ENCODE measurements at places on chromosomes 5 and 9. TPM values are rescaled to one million over a fixed set of nuclear protein-coding genes. Genes with fewer than 3 reads are reported as not detected.

DNA sequence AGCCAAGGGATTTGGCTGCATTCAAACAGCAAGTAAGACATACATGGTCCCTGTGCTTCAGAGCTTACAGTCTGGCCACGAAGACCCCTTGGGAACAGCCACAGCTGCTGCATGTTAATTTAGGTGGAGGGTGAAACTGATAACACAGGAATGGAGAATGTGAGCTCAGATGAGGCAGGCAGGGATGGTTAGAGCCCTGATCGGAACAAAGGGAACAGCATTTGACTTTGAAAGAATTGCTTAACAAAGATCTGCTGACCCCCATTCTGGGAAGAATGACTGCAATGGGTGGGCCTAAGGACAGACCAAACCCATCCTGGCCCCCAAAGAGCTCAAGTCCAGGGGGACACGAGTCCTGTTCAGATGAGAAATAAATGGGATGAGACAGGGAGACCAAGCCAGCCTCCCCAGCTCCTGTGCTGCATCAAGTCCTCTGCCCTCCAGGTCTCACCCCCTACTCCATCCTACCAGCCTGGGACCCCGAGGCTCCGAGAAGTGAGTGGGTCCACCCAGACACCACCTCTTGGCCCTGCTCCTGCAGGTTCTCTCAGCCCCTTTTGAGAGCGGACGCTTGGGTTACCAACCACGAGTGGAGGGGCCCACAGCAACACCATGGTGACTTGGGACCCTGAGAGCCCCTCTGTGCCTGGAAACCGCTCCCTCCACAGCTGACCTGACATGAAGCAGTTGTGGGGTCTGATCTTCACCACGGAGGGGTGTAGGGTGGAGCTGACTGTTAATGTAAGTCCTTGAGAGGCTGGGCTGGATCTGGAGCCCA, 50.8 kb downstream of the OLFM1 start:
- DNase-seq: no peak

Gene FAM153A
- 27.3 TPM for total RNA-seq

Gene GRXCR2
- total RNA-seq: not detected

DNA sequence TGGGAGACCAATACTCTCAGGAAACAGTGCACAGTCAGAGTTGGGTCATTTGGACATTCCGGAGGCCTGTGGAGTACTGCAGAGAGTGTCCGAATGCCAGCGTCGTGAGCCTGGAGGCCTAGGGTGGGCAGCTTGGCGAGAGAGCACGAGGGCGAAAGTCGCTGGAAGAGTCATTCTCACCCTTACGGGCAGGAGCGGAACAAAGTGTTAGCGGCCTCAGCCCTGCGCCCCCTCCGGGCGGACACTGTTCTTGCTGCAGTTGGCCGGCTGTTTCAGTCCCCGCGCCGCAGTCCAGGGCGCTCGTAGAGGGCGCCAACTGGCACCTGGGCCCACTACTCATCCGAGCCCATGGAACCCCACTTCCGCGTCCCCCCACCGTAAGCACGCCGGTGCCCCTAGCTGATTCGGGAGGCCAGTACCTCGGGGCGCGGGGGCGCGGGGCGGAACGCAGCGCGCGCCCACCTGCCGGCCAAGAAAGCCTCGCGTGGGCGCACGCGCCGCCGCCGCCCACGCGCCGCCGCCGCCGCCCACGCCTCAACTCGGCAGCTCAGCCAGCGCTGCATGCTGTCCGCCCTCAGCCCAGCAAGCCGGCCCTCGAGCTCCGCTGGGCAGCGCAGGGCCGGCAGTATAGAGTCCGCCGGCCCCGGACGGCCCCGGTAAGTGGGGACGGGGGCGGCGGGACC, 99.7 kb upstream of the CCL21 start:
- DNase-seq: no peak

- no peak for DNase-seq
Observed at GRCh38 chr5:78591972-78592700, 56.4 kb downstream of the LHFPL2 start.

DNA sequence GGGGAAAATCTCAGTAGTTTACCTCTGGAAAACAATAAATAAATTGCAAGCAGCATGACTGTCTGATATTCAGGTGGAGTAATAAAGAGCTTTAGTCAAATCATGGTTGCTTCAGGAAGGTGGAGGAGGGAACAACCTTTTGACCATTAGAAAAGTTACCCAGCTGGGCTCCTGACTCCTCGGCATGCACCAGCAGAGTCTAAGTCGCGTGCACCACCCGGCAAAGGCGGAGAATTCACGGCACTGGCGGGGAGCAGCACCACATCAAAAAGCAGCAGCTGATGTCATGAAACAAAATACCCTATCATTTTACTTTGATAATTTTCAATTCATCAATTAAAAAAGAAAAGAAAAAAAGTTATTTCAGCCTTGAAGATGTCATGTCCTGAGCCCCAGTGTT, 34.6 kb downstream of the EBF1 start:
- no peak for DNase-seq

Gene CPLANE1
- total RNA-seq: 5.8 TPM

- peak; percentile 12 for DNase-seq
Observed at GRCh38 chr5:177445052-177445916, 1.3 kb upstream of the PRR7 start.

DNA sequence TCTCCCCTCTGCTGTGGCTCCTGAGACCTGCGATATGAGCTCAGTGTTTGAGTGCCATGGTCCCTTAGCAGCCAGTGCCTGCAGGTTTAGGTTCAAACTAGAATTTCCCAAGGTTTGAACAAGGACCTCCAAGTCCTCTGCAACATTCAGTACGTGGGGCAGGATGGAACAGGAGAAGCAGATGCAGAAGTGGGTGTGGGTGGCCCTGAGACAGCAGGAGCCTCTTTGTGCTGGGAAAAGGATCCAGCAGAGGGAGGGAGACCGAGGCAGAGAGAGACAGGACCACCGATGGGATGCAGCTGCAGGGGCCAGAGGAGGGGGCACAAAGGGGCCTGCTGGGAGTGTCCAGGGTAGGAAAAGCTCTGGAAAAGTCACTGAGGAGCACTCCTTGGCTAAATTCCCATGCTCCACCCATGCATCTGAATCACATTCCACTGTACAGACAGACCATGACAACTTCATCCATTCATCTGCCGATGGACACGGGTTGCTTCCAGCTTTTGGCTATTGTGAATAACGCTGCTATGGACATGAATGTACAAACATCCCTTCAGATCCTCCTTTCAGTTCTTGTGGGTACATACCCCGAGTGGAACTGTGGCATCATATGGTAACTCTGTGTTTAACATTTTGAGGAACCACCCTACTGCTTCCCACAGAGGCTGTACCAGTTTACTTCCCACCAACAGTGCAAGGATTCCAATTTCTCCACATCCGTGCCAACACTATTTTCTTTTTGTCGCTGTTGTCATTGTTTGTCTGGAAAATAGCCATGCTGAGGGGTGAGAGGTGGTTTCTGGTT, 26.7 kb upstream of the SUSD3 start:
- no peak for DNase-seq

DNA sequence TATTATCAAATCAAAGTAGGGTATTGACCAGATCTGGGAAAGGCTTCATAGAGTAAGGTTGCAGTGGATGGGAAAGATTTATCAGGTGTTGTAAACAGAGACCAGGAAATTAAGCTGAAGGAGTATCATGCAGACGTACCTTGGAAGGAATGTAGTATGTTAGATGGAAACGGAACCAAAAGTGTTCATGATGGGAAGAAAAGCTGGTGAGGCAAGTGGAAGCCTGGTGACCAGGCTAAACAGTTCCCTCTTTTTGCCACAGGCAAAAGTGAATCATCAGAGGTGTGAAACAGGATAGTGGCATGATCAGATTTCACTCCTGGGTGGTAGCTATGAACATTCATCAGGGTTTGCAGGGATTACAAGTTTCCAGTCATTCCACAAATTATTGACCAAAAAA, 780.1 kb upstream of the DMAC1 start:
- no peak for DNase-seq

GRCh38 chr5:146213210-146213826, 9.9 kb downstream of the RBM27 start:
- DNase-seq: no peak

- no peak for DNase-seq
Observed at GRCh38 chr5:80238778-80239679, 16.8 kb downstream of the SERINC5 start.

- DNase-seq: no peak
Observed at GRCh38 chr9:99222416-99223270, 561 bp downstream of the SEC61B start.

GRCh38 chr5:150630461-150631325, 9.8 kb upstream of the SYNPO start:
- no peak for DNase-seq

- no peak for DNase-seq
Observed at GRCh38 chr5:135894276-135894675, 1.4 kb downstream of the IL9 start.

- DNase-seq: no peak
Observed at GRCh38 chr5:60686157-60686556, 13.8 kb downstream of the DEPDC1B start.

DNA sequence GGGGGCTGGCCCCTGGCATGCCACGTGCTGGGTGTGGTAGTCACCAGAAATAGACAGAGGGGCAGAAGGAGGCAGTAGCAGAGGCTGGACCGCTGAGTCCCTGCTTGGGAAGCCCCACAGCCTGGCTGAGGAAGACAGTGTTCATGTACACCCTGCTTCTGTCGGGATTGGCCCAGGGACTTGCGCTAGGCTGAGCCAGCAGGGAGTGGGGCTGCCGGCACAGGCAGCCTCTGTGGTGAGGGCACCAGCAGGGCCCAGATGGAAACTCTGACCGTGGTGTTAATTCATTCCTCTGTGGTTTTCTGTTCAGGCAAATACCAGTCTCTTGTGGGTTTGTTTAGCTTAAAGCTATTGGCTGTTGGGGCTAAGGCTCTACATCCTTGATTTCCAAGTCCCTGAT, 108.6 kb upstream of the RAD23B start:
- peak; percentile 20 for DNase-seq

DNA sequence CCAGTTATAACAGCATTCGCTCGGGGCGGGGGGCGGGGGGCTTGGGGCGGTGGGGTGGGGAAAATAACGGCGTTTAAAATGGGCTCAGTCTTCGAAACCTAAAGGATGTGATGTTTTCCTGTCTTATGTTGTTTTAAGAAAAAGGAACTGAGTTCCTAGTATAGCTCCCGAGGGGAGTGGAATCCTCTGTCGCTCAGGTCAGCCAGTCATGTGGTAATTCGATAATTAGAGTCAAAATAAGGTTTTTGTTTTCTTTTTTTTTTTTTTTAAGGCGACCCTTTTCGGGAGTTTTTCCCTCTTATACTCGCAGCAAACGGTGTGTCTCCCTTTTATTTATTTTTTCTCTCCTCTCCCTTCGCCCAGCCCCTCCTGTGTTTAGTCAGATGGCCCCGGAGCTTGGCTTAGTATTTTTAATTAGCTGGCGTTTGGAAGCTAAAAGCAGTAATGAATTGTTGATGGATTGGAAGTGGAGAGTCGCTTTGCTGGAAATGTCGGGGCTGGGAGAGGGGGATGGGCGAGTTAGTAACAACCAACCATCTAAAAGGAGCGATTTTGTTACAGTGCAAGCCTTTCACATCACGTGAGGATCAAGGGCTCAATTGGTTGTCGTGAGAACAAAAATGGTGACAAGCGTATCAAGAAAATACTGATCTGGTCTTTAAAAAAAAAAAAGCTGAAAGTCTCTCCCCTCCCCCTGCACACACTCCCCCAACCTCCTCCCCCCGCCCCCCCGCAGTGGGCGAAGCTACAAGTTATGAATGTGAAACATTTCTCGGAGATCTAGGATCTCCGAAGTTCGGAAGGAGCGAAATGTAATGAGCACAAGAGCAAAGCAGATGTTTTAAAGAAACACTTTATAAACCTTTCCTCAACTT, 714 bp upstream of the ZNF608 start:
- no peak for DNase-seq

Gene IRF1
- total RNA-seq: 232 TPM

Gene SYNPO
- total RNA-seq: 0.39 TPM

Gene SVEP1
- not detected for total RNA-seq

GRCh38 chr5:24606971-24607370, 37.8 kb downstream of the CDH10 start:
- no peak for DNase-seq

GRCh38 chr5:135207866-135208265, 173.8 kb upstream of the PITX1 start:
- no peak for DNase-seq

DNA sequence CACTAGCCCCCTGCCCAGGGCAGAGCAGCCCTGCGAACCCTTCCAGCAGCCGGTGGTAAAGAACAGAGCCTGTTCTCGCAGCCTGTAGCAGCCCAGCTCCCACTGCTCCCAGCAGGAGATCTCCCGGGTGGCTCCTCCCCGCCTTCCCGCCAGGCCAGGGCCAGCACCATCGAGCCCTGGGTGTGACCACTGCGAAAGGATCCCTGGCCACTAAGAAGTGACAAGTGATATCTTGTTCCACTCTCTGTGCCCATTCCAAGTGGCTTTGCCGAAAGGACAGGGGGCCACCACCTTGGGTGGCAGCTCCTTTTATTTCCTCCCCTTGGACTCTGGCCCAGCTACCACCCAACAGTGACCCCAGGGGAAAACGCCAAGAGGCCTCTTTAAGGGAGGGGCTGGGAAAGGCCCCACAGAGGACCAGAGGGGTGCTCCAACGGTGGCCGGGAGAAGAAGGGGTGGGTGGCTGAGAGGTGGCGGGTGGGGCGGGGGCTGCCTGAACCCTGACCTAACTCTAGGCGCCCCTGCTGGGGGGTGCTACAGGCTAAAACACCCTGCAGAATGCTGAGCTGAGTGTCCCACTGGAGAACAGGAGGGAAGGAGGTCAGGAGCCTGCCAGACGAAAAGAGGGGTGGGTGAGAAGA, 1.6 kb downstream of the NACC2 start:
- no peak for DNase-seq

DNA sequence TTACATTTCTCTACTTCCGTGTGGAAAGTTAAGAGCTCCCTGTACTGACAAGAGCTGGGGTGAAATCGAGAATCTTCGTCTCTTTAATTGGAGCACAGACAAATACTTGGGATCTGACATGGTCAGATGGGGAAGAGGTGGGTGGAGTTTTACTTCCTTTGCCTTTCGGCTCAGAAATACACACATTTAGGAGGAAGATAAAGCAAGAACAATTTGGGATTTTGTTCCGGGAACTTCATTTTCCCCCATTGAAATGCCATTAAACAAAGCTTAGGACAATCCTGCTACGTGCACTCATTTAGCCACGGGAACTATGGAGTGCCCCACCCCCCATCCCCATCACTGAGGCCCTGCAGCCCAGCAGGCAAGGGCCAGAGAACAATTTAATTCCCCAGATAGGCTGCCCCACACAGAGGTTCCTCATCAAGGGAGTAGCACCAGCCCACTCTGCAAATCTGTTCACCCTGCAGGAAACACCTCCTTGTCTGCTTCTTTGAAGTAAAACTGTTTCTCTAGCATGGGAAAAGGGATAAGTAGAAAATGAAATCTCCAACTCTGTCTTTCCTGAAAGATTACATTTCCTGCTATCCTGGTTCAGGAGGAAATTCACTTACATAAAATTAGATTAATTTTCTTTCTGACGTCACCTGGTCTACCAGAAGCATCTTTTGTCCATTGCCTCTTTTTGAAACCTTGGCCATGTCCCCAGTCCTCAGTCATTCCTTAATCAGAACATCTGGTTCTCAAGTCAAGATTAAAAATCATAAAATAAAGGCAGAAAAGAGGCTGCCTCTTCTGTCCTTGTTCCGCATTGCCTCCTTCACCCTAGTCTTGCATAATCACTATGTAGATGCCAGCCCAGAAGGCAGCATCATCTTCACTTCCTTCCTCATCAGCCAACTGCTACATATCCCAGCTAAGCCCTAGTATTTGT, 206.4 kb downstream of the ENC1 start:
- no peak for DNase-seq

GRCh38 chr5:52840277-52841050, 52.7 kb downstream of the ITGA1 start:
- no peak for DNase-seq

Gene SLC28A3
- total RNA-seq: 0.41 TPM

Gene CTSV
- 0.20 TPM for total RNA-seq

- no peak for DNase-seq
Observed at GRCh38 chr5:113660206-113660605, 146.7 kb downstream of the YTHDC2 start.

Measured in activated naive CD8-positive, alpha-beta T cell treated with anti-CD3 and anti-CD28 coated beads for 36 hours (primary cell).